ENCODE measurements at places on chromosomes 6 and 20. TPM values are rescaled to one million over a fixed set of nuclear protein-coding genes. Genes with fewer than 3 reads are reported as not detected.

GRCh38 chr6:134721060-134721405 lies 228.9 kb downstream of the ALDH8A1 start:
- DNase-seq: no peak

- DNase-seq: no peak
Observed at GRCh38 chr6:111091987-111092386, 4.7 kb downstream of the SLC16A10 start.

GRCh38 chr6:34547701-34548644 lies 8.2 kb downstream of the SPDEF start:
- DNase-seq: no peak

DNA sequence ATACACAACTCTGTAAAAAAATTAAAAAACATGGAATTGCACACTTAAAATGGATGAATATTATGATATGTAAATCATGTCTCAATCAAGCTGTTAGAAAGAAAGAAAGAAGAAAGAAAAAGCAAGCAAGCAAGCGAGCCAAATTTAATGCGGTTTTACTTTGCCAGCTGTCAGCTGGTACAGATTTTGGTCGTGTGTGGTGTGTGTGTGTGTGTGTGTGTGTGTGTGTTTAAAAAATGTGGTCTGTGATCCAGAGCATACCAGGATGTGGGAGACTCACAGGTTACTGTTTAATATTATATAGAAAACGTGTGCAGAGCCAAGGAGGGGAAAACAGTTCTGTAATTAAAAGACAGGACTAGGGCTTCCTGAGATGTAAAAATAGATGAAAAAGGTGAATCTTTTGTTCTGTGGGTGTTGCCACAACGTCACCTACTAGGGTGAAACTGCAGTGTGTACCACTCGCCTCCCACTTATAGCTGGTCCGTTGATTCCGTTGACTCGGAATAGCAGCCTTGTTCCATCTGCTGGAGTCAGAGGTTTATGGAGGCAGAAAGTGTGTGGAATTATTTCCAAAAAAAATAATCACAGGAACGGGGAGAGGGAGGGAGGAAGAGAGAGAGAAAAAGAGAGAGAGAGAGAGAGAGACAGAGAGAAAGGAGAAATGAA lies 197.7 kb downstream of the BCAS1 start:
- no peak for DNase-seq

- DNase-seq: no peak
Observed at GRCh38 chr6:71496018-71496721, 207.6 kb downstream of the OGFRL1 start.

- DNase-seq: no peak
Observed at GRCh38 chr6:113894712-113895674, 37.8 kb downstream of the MARCKS start.

DNA sequence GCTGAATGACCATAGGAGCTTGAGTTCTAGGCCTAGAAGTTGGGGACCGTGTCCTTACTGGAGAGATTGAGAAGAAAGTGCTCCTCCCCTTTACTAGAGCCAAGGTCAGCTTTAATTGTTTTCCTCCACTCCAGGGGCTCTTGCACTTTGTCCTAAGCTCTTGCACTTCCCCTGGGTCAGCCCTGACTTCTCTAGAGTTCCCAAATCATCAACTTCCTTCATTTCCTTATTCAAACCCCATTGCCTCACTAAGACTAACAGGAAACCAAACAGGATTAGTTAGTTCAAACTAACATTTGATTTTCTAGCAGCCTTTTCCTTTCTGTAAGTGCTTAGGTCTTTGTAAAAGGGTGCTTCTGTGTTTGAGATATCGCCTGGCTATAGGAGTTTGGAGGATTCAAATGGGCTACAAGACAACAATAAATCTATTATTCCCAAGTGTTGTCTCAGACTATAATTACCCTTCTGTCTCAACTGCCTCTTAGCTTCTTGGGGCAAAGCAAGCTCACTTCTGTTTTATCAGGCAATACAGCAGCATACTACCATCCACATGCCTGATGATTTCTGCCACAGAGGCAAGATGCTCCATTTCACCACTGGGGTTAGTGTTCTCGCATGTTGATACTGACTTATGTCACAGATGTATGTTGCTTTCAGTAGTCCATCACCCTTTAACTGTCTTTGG lies 12.8 kb upstream of the DTNBP1 start:
- no peak for DNase-seq

UNC5CL gene
- total RNA-seq: 4.5 TPM

NKX2-2 gene
- not detected for total RNA-seq

PHACTR2 gene
- total RNA-seq: 80.8 TPM

C4A gene
- total RNA-seq: 1.5 TPM

OXT gene
- 1.9 TPM for total RNA-seq

SEMG1 gene
- total RNA-seq: not detected
